Progenitor cell of endocrine pancreas (in vitro differentiated cells): ENCODE measurements at places on chromosomes 13 and 19.

- no peak for DNase-seq
Measured at GRCh38 chr19:42606660-42607351, 12.1 kb upstream of the CEACAM8 start.

DNA sequence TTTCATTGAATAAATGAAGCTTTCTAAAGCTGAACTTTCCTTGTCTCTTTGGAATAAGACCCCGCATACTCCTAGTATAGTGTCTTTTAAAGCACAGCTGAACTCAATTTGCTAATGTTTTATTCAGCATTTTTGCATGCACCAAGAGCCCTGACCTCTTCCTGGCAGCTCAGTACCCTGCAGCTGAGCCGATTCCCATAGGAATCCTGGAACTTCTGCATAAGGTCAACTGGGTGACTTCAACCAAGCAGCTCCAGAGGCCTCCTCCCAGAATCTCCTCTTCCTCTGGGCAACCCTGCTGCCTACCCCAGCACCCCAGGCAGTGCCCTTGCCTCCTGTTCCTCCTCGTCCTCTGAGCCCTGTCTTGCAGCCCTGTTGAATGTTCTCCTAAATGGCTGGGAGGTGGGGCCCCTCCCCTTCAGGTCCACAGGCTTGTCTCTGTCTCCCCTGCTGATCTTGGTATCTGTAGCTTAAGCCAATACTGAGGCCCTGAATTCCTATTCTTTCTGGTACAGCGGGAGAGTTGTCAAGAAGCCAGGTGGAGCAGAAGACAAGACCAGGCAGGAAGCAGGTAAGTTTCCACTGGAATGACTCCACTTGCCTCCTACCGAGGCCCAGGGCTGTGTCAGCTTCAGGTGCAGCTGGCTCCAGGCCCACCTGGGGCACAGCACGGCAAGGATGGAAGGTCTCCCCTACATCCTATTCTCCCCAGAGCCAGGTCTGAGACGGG is 23.6 kb upstream of the CCDC124 start:
- no peak for DNase-seq

GRCh38 chr19:29876414-29876813 is 64.6 kb downstream of the CCNE1 start:
- no peak for DNase-seq

DNA sequence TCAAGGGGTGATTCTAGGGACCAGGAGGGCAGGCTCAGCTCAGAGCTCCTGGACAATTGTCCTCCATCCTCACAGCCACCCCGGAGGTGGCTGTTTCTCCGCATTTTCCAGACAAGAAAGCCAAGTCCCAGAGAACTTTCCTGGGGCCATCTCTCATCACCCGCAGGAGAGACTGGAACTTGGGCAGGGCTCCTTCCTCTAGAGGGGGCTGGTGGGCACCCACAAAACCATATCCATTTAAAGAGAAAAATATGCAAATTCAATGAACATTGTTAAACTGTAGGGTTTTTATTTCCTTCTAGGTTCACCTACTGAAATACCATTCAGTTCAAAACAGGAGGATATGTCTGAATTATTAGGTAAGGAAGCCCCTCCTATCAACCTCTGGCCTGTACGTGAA is 16.6 kb downstream of the SPACA7 start:
- DNase-seq, result no peak

DNA sequence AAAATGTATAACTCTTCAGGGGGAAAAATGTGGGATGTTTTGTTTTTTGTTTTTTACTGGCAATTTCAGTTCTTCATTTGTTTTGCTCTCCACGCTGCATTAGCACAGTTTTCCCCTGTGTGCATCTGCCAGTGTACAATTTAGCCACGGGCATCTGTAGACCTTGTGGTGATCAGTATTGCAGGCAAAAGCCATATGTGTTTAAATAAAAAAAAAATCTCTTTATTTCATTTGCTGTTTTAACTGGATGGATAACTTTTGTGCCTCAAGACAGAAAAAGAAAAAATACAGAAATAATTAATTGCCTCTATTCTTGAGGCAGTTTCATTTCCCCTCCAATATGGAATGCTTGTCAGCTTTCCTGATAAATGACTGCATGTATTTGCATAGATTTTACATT is 7.9 kb upstream of the MAB21L1 start:
- DNase-seq, result no peak

DNA sequence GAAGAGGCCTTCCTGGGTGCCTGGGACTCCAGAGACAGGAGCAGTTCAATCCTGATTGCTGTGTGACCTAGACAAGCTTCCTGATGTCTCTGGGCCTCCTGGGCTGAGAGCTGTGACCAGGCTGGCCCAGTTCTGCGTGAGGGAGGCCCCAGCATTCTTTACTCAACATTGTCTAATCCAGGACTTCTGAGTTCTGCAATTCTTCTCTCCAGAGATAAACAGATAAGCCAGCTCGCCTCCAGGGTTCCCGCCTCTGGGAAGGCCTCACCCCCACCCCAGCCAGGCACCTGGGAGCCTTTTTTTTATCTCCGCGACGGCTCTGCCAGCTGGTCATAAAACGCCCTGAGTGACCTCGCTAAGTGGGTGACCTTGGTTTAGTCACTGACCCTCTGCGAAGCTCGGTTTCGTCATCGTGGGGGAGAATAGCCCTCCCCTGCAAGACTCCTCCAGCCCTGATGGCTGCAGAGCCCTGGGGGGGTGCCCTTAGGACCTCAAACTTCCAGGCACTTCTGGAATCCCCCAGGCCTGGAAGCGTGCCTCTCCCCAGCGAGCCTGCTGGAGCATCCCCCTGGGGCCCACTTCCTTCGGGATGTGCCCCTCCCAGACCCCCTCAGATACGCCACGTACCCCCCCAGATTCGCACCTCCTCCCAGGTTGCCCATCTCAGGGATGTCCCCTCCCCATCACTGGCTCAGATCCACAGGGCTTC is 1.9 kb downstream of the SULT2B1 start:
- DNase-seq, result no peak

- no peak for DNase-seq
Measured at GRCh38 chr19:35347171-35347929, at the start of gene FFAR1. Gene FFAR1 (plus strand): TSS chr19:35347902. CDS start chr19:35351552, 3,650 bp downstream.

DNA sequence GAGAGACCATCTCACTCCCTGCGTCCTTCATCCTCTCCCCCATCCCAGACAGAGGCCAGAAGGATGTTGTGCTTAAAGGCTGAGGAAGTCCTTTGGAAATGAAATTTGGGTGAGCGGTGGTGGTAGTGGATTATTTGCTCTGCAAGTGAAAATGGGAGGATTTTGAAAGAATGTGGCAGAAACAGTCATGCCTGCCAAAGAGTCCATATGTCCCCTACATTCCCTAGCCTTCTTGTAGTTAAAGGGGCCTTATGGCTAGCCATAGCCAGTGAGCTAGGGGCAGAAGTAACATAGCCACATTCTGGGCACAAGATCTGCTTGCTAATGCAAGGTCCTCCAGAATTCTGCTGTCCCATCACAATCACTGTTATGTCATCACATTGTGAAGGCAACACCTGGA is 360.2 kb upstream of the TSHZ3 start:
- no peak for DNase-seq

GRCh38 chr19:40277356-40278059 is 7.6 kb downstream of the AKT2 start:
- DNase-seq, result no peak

DNA sequence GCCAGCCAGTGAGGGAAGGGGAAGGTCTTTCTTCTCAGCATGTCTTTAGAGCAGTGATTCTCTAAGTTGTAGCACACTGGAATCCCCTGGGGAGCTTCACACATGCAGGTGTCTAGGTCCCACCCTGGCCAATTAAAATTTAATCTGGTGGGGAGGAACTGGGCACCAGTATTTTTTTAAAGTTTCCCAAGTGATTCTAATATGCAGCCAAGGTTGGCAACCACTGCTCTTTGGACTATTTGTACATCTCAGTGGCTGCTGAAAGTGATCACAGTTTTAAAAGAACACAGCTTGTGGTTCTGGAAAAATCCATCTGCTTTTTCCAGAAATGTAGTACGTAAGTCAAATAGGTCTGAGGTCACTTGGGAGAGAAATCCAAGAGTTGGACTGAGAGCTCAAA is 10.7 kb upstream of the KATNAL1 start:
- DNase-seq, result no peak

GRCh38 chr19:40466219-40466984 is 399 bp upstream of the SPTBN4 start:
- DNase-seq, result no peak

DNA sequence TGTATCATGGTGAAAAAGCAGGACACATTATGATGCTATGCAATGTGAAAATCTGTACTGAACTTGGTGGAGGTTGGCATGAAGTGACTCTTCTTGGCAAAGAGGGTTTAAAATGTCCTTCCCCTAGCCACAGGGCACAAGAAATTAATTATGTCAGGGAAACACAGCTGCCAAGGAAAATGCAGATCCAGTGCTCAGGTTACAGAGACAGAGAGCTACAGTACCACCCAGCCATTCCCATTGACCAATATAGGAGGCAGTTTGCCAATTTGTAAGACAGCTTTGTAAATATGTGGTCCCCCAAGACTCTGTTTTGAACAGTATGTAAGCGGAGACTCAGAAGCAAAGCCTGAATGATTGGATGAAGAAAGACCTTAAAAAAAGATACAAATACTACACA is 69.4 kb upstream of the KLF12 start:
- DNase-seq, result no peak

- no peak for DNase-seq
Measured at GRCh38 chr13:88623150-88623549, 952.0 kb downstream of the SLITRK5 start.

GRCh38 chr13:111437417-111437816 is 117.0 kb downstream of the TEX29 start:
- no peak for DNase-seq

GRCh38 chr19:17479325-17479791 is 9.0 kb downstream of the SLC27A1 start:
- no peak for DNase-seq
